ENCODE measurements at places on chromosomes 12 and 14.

DNA sequence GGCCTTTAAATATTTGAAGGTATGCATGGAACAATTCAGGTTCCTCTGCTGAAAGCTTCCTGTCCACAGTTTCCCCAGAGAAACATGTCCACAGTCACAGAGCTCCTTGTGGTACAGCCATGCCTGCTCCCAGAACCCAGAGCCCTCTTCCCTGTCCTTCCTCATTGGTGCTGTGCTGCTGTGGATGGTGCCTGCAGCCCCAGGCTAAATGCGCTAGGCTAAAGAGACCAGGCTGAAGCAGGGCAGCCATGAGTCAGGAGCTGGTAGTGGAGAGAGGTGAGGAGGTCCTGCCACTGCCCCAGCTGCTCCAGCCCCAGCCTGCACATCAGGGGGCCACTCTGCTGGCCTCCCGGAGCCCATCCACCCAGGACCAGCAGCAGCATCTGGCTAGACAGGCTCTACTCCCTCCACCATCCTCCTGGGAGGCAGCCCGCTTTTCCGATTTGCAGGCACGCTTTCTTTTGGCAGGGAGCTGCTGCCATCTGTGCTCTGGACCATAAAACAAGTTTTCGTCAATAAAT, 65.4 kb upstream of the DDX11 start:
- H3K4me3 ChIP-seq = no peak overlapping the region
- H3K36me3 ChIP-seq = no peaks in the 10 kb centered on the region
- no peak overlapping the region for H3K27ac ChIP-seq
- no peak for DNase-seq
- peaks cover 12% of the 10 kb centered on the region for H3K27me3 ChIP-seq
- peaks cover 3% of the 10 kb centered on the region for H3K4me1 ChIP-seq

GRCh38 chr12:123916729-123917128, 55.9 kb downstream of the CCDC92 start:
- H3K27ac ChIP-seq = no peak overlapping the region
- peaks cover 6% of the 10 kb centered on the region for H3K27me3 ChIP-seq
- H3K4me1 ChIP-seq = no peaks in the 10 kb centered on the region
- H3K4me3 ChIP-seq = no peak overlapping the region
- H3K36me3 ChIP-seq = no peaks in the 10 kb centered on the region

DNA sequence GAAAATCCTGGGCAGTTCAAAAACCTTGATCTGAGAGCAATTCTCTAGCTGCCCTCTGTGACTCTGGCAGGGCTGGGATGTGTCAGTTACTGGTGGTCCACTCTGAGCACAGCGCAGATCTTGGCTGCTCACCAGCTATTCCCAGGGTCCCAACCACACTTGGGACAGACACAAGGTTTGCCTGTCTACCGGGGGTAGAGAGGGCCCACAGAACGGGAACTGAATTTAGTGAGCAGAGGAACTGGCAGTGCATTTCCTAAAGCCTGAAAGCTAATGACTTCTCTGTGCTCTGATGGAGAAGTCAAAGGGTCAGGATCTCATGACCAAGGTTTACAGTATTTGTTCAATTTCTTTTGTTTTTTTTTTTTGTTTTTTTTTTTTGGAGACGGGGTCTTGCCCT, 2.6 kb downstream of the PDE6H start:
- H3K4me3 ChIP-seq = no peak overlapping the region
- no peaks in the 10 kb centered on the region for H3K36me3 ChIP-seq
- no peak for DNase-seq
- H3K4me1 ChIP-seq = peaks cover 27% of the 10 kb centered on the region
- peaks cover 1% of the 10 kb centered on the region for H3K27me3 ChIP-seq
- H3K27ac ChIP-seq = no peak overlapping the region

- no peak overlapping the region for H3K4me3 ChIP-seq
- no peak for DNase-seq
- no peaks in the 10 kb centered on the region for H3K36me3 ChIP-seq
- peaks cover 23% of the 10 kb centered on the region for H3K4me1 ChIP-seq
- peak overlapping the region; percentile 6 for H3K27ac ChIP-seq
- H3K27me3 ChIP-seq = no peaks in the 10 kb centered on the region
These were observed 42.9 kb downstream of the GPR135 start for GRCh38 chr14:59422069-59422881.

DNA sequence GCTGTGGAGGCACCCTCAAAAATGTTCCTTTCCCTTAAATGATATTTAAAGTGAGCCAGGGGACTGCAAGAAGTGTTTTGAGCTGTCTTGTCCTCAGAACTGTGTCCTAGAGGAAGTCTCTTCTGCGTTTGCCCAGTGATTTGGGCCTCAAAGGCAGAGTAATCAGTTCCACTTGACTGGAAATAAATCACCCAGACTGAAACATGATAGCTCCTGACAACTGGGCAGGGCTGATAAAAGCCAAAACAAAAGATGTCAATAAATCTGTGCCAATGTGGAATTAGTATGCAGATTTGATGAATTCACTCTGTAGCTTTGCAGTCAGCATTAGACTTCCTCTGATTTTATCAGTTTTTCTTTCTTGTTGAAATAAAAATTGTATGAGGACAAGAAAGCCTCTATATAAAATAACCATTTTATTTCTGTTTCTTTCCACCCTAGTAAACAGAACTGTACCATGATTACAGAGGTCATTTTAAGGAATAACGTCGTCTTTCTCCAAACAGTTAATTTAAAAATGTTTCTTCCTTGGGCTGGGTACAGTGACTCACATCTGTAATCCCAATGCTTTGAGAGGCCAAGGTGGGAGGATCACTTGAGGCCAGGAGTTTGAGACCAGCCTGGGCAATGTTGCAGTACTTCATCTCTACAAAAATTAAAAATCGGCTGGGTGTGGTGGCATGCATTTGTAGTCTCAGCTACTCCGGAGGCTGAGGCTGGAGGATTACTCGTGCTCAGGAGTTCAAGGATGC, 180.8 kb downstream of the ERC1 start:
- H3K27me3 ChIP-seq = no peaks in the 10 kb centered on the region
- no peak overlapping the region for H3K4me3 ChIP-seq
- peaks cover 16% of the 10 kb centered on the region for H3K4me1 ChIP-seq
- no peak overlapping the region for H3K27ac ChIP-seq

DNA sequence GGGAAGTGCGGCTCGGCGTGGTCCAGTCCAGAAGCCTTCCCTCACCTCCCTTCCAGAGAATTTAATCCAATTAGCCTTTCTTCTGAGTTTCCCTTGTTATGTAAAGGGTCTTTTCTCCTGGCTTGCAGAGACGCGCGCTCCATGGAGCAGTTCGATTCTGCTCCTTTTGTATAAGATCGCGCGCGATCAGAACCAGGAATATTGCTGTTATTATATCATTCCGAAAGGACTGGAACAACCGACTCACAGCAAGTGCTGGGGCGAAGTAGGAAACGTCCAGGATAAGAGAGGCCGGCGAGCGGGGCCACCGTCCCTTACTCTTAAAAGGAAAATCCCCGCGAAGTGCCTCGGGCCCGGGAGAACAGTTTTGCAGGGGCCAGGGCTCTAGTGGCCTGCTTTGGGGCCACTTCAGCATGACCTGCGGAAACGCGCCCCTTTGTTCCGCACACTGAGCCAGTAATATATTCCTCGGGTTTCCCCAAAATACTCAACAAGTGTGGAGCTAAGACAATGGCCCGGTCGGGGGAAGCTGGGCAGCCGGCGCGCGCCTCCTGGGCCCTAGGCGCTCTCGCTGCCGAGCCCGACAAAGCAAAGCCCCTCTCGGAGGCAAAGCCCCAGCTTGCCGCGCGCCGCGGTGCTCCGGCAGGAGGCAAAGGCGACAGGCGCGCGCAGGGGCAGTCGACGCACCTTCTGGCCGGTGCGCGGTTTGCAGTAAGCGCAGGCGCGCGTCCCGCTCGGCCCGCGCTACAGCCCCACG, 2.9 kb downstream of the RFX4 start:
- H3K27me3 ChIP-seq = peaks cover 27% of the 10 kb centered on the region
- no peak overlapping the region for H3K27ac ChIP-seq
- peaks cover 25% of the 10 kb centered on the region for H3K4me1 ChIP-seq

DNA sequence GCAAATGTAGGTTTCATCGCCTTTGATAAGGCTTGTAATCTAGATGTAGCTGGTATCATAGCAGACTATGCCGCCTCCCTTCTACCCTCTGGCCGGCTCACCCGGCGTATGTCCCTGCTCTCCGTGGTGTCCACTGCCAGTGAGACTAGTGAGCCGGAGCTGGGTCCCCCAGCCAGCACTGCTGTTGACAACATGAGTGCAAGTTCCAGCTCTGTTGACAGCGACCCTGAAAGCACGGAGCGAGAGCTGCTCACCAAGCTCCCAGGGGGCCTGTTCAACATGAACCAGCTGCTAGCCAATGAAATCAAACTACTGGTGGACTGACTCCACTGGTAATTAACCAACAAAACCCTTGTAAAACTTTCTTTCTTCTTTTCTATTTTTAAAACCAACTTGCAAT, 49.0 kb upstream of the A2ML1 start:
- no peak overlapping the region for H3K27ac ChIP-seq
- DNase-seq = no peak
- no peaks in the 10 kb centered on the region for H3K27me3 ChIP-seq
- peaks cover 5% of the 10 kb centered on the region for H3K4me1 ChIP-seq
- peaks cover 3% of the 10 kb centered on the region for H3K36me3 ChIP-seq
- H3K4me3 ChIP-seq = no peak overlapping the region

GRCh38 chr12:53338916-53339315, 2.8 kb upstream of the SP7 start:
- peaks cover 59% of the 10 kb centered on the region for H3K4me1 ChIP-seq
- H3K36me3 ChIP-seq = no peaks in the 10 kb centered on the region
- no peak overlapping the region for H3K4me3 ChIP-seq
- peaks cover 15% of the 10 kb centered on the region for H3K27me3 ChIP-seq
- no peak for DNase-seq

GRCh38 chr12:88037770-88038169, 8.6 kb upstream of the C12orf50 start:
- no peaks in the 10 kb centered on the region for H3K27me3 ChIP-seq
- peaks cover 8% of the 10 kb centered on the region for H3K4me1 ChIP-seq
- H3K36me3 ChIP-seq = no peaks in the 10 kb centered on the region
- no peak overlapping the region for H3K27ac ChIP-seq

DNA sequence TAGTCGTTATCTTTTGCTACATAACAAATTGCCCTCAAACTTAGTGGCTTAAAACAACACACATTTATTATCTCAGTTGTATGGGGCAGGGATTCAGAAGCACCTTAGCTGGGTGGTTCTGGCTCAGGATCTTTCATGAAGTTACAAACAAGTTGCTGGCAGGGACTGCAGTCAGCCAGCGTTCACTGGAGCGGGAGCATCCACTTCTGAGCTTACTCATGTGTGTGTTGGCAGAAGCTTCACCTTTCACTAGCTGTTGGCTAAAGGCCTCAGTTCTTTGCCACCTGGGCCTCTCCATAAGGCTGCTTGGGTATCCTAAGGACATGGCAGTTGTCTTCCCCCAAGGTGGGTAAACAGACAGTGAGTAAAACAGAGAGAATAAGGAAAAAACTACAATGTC, 365.7 kb downstream of the RPS29 start:
- no peak overlapping the region for H3K27ac ChIP-seq
- H3K27me3 ChIP-seq = no peaks in the 10 kb centered on the region
- no peaks in the 10 kb centered on the region for H3K36me3 ChIP-seq
- H3K4me3 ChIP-seq = no peak overlapping the region
- no peaks in the 10 kb centered on the region for H3K4me1 ChIP-seq

GRCh38 chr12:53638057-53638456, 11.9 kb upstream of the ATF7 start:
- H3K4me1 ChIP-seq = no peaks in the 10 kb centered on the region
- no peaks in the 10 kb centered on the region for H3K27me3 ChIP-seq
- H3K36me3 ChIP-seq = no peaks in the 10 kb centered on the region
- no peak overlapping the region for H3K27ac ChIP-seq
- no peak for DNase-seq

- DNase-seq = no peak
- H3K27ac ChIP-seq = peak overlapping the region; percentile 61
- H3K36me3 ChIP-seq = peaks cover 32% of the 10 kb centered on the region
- H3K4me1 ChIP-seq = peaks cover 2% of the 10 kb centered on the region
- peaks cover 18% of the 10 kb centered on the region for H3K27me3 ChIP-seq
- H3K4me3 ChIP-seq = peak overlapping the region; percentile 79
These were observed 44.3 kb upstream of the TRAF3 start for GRCh38 chr14:102732924-102733323.
